ENCODE measurements at places on chromosomes 7 and 10. TPM values are rescaled to one million over a fixed set of nuclear protein-coding genes. Genes with fewer than 3 reads are reported as not detected.
A peak's percentile ranks its signal among the peaks of the same experiment; 100 is the strongest.

GRCh38 chr10:20115894-20116293 is 299.7 kb downstream of the PLXDC2 start:
- no peaks in the 10 kb centered on the region for H3K4me1 ChIP-seq
- H3K27ac ChIP-seq: no peak overlapping the region
- H3K36me3 ChIP-seq: no peaks in the 10 kb centered on the region
- no peak overlapping the region for H3K4me3 ChIP-seq
- DNase-seq: no peak

- H3K4me3 ChIP-seq: peak overlapping the region; percentile 94
- no peaks in the 10 kb centered on the region for H3K27me3 ChIP-seq
- H3K27ac ChIP-seq: peak overlapping the region; percentile 97
- DNase-seq: no peak
- peaks cover 52% of the 10 kb centered on the region for H3K4me1 ChIP-seq
Observed at GRCh38 chr10:112446055-112446854, 459 bp downstream of the ZDHHC6 start.

- no peak overlapping the region for H3K27ac ChIP-seq
- H3K36me3 ChIP-seq: no peaks in the 10 kb centered on the region
- no peaks in the 10 kb centered on the region for H3K4me1 ChIP-seq
Observed at GRCh38 chr10:115001506-115002381, 63.7 kb downstream of the TRUB1 start.

DNA sequence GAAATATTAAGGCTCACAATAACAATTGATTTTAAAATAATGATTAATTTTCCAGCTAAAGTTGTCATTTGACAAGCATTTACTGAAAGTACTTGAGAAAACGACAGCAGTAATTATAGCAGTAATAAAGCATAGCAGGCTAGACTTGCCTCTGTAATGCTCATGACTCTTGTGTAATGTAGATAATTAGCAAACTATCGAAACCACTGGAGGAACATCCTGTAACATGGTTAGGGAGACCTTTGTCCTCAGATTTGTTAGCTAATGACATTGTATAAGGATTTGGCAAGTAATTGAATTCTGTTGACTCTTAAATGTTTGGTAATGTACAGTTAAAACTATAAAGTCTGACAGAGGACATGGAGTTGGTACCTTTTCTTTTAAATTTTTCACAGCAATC is 24.8 kb downstream of the ARL4A start:
- no peak overlapping the region for H3K27ac ChIP-seq
- no peak for DNase-seq
- peaks cover 24% of the 10 kb centered on the region for H3K4me1 ChIP-seq
- H3K4me3 ChIP-seq: no peak overlapping the region
- H3K27me3 ChIP-seq: no peaks in the 10 kb centered on the region

DNA sequence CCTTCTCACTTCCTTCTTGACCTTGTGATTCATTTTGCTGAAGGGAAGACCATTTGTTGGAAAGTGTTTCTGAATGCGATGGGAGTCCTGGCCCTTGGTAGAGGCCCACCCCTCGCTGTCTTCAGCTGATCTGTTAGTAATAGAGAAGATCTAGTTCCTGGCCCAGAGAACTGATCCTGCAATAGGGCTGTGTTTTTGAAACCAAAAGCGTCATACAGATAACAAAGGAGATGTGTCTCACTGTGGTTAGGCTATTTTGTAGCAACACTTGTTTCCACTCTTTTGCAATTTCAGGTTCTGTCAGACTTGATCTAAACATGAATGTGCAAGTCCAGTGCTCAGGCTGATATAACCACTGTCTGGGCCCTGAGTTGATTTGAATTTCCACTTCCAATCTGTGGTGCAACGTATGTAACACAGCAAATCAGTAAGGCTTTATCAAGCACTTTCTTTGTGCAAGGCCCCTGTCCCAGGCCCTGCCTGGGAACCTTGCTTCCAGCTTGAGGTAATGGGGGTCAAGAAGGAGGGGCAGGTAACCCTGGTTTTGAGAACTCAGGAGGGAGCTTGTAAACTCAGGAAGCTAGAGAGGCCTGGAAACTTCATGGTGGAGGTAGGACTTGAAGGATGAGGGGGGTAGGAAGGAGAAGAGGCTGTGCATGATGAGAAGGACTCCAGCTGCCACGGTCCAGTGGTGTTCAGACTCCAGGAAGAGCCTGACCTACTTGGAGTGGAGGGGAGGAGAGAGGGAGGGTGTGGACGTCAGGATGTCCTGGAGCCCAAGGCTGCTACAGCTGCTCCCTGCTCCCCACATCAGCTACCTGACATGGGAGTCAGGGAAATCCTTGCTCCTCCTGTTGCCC is 42.2 kb upstream of the SRGN start:
- no peak overlapping the region for H3K4me3 ChIP-seq
- no peaks in the 10 kb centered on the region for H3K4me1 ChIP-seq
- no peak overlapping the region for H3K27ac ChIP-seq
- H3K27me3 ChIP-seq: no peaks in the 10 kb centered on the region
- H3K36me3 ChIP-seq: no peaks in the 10 kb centered on the region
- DNase-seq: no peak

GRCh38 chr7:140263277-140263676 is 86.5 kb upstream of the KDM7A start:
- no peak for DNase-seq
- H3K36me3 ChIP-seq: no peaks in the 10 kb centered on the region
- H3K4me3 ChIP-seq: no peak overlapping the region
- no peak overlapping the region for H3K27ac ChIP-seq

DNA sequence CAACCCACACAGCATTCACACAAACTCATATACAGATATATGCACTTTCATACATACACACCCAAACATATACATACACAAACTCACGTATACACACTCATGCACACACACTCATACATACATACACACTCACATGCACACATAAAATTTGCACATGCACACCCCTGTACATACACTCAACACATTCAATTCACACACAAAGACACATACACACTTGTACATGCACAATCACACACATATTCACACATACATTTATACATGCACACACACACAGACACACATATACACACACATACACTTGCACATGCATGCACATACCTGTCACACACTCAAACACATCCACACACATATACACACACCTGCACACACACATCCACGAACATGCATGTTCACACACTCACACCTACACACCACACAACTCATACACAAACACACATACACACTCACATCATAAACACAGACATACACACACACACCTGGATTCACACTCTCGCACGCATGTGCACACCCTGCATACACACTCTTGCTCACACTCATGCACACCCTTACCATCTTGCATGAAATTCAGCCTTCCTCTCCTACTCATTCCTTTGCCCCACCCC is 451.2 kb downstream of the GRID1 start:
- H3K4me3 ChIP-seq: no peak overlapping the region
- no peak for DNase-seq
- H3K27ac ChIP-seq: no peak overlapping the region
- peaks cover 18% of the 10 kb centered on the region for H3K27me3 ChIP-seq

- H3K4me1 ChIP-seq: peaks cover 7% of the 10 kb centered on the region
- no peak overlapping the region for H3K4me3 ChIP-seq
- no peak for DNase-seq
Observed at GRCh38 chr10:131870831-131871672, 29.8 kb upstream of the PPP2R2D start.

DNA sequence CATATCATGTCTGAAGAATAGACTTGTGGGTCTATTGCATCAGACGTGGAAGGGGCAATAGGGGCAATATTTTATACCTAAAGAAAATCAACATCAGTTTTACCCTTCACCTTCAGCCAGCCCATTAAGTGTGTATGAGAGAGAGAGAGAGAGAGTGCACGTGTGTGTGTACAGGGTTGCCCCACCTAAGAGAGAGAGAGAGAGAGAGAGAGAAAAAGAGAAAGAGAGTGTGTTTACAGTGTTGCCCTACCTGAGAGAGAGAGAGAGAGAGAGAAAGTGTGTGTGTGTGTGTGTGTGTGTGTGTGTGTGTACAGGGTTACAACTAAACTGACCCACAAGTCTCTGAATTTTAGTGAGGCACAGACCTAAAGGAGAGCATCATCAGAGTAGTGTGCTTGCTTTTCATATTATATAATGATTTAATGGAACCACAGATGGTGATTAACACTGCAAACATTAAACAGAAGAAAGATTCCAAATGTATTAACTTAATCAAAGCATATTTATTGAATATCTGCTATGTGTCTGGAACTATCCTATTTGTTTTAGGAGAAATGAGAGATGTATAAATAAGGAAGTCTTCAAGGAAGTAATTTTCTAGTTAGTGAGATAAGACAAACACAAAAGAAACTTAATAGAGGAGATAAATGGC is 66.8 kb downstream of the CD36 start:
- H3K4me3 ChIP-seq: no peak overlapping the region
- no peak overlapping the region for H3K27ac ChIP-seq
- H3K36me3 ChIP-seq: no peaks in the 10 kb centered on the region
- DNase-seq: no peak
- H3K27me3 ChIP-seq: no peaks in the 10 kb centered on the region

- no peak overlapping the region for H3K4me3 ChIP-seq
- H3K36me3 ChIP-seq: no peaks in the 10 kb centered on the region
- no peak overlapping the region for H3K27ac ChIP-seq
- peaks cover 30% of the 10 kb centered on the region for H3K4me1 ChIP-seq
Observed at GRCh38 chr10:91054325-91054724, 133.4 kb upstream of the ANKRD1 start.

GRCh38 chr7:149071641-149072437 is 18.7 kb downstream of the ZNF786 start:
- peak; percentile 23 for DNase-seq
- peaks cover 7% of the 10 kb centered on the region for H3K4me1 ChIP-seq
- peak overlapping the region; percentile 72 for H3K27ac ChIP-seq
- H3K27me3 ChIP-seq: no peaks in the 10 kb centered on the region

DNA sequence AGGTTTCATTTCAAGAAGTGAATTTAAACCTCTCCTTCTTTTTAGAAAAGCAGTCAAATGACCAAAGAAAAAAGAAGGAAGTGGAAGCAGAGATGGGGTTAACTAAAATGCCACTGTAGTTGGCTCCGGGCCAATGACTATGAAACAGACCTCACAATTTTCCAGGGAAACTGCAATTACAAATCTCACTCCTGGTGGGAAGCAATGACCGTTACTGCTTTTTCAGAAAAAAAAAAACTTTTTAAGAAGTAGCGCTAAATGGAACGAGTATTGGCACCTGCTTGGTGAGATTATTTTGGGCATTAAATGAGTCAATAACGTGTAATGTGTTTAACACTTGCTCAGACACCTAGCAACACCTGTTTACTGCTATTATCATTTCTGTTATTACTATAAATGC is 1.2 kb downstream of the SFRP4 start:
- H3K4me3 ChIP-seq: peak overlapping the region; percentile 67
- H3K27me3 ChIP-seq: peaks cover 52% of the 10 kb centered on the region
- peak overlapping the region; percentile 67 for H3K27ac ChIP-seq
- DNase-seq: no peak

DNA sequence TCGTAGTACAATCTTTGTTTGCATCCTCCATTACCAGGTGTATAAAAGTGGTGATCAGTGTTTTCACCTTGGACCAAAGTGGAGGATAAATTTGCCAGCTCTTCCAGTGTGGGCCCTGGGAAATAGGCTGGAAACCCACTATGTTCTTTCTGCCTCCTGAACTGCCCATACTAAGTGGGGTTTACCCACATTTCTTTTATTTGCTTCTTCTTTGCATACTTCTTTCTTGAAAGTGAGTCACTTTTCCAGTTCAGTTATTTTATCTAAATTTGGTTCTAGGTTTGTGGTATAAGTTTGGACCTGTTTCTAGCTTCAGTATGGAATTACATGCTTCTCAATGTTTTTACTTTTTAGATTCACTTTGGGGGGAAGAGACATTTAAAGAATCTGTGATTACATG is 126.2 kb upstream of the ACBD5 start:
- H3K27me3 ChIP-seq: peaks cover 15% of the 10 kb centered on the region
- H3K36me3 ChIP-seq: no peaks in the 10 kb centered on the region
- H3K27ac ChIP-seq: no peak overlapping the region
- DNase-seq: no peak

- H3K4me1 ChIP-seq: peaks cover 13% of the 10 kb centered on the region
- no peak overlapping the region for H3K4me3 ChIP-seq
- H3K27me3 ChIP-seq: peaks cover 22% of the 10 kb centered on the region
Observed at GRCh38 chr7:28855538-28856217, 102.5 kb downstream of the TRIL start.

DNA sequence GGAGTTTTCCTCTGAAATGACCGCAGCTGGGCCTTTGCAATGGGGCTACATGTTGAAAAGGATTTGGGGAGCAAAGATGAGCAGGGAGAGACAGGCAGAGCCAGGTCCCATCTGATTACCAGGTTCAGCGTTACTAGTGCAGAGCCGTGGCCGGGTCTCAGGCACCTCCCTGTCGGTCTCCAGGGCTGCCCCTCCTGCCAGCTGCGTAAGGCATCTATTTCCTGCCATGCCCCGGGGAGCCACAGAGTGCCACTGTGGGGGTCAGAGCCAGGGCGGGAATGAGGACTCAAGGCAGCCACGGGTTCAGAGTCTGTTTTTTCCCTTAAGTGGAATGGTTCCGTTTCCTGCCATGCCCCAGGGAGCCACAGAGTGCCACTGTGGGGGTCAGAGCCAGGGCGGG is 382.6 kb upstream of the SHH start:
- H3K36me3 ChIP-seq: no peaks in the 10 kb centered on the region
- no peak for DNase-seq
- no peak overlapping the region for H3K4me3 ChIP-seq

DNA sequence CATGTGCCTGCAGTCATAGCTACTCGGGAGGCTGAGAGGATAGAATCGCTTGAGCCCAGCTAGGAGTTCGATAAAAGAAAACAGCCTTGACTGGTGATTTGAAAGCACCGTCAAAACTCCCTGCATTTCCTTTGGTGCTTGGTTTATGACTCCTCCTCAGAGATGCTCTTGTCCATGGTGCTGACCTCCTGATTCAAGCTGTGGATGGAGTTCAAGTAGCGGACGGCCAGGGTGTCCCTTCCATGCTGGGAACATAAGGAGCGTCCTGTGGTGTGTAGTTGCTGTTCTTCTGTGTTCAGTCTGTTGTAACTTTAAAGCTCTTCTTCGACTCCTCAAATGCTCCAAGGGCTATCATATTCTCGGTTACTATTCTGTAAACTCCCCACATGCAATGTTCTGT is 382.5 kb upstream of the KIAA1217 start:
- H3K27ac ChIP-seq: no peak overlapping the region
- H3K4me1 ChIP-seq: no peaks in the 10 kb centered on the region
- DNase-seq: no peak

DNA sequence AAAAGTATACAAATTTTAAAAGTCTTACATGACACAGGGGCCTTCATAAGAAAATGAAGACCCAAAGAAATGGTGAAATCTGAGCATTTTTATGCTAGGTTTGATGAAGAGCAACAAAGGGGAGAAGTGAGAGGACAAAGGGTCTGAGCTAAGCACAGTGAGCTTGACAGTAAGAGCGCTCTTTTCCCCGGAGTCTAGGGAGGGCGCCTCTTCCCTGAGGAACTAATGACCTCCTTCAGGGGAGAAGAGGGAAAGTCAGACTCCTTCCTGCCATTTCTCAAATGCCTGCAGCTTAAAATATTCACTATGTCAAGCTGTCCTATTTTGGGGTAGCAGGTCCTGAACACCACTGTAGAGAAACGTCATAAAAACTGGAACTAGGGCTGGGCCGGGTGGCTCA is 18.1 kb upstream of the PAXIP1 start:
- H3K4me1 ChIP-seq: no peaks in the 10 kb centered on the region
- DNase-seq: no peak
- H3K27ac ChIP-seq: no peak overlapping the region
- no peaks in the 10 kb centered on the region for H3K36me3 ChIP-seq
- no peak overlapping the region for H3K4me3 ChIP-seq

SFTPA1 gene
- total RNA-seq: not detected

C10orf67 gene
- 0.36 TPM for total RNA-seq

KLHDC10 gene
- total RNA-seq: 27.0 TPM

ALKBH4 gene
- 6.0 TPM for total RNA-seq

CFAP69 gene
- total RNA-seq: 3.8 TPM

RAPGEF5 gene
- total RNA-seq: 16.5 TPM
